ENCODE measurements at places on chromosomes 3 and 15.

DNA sequence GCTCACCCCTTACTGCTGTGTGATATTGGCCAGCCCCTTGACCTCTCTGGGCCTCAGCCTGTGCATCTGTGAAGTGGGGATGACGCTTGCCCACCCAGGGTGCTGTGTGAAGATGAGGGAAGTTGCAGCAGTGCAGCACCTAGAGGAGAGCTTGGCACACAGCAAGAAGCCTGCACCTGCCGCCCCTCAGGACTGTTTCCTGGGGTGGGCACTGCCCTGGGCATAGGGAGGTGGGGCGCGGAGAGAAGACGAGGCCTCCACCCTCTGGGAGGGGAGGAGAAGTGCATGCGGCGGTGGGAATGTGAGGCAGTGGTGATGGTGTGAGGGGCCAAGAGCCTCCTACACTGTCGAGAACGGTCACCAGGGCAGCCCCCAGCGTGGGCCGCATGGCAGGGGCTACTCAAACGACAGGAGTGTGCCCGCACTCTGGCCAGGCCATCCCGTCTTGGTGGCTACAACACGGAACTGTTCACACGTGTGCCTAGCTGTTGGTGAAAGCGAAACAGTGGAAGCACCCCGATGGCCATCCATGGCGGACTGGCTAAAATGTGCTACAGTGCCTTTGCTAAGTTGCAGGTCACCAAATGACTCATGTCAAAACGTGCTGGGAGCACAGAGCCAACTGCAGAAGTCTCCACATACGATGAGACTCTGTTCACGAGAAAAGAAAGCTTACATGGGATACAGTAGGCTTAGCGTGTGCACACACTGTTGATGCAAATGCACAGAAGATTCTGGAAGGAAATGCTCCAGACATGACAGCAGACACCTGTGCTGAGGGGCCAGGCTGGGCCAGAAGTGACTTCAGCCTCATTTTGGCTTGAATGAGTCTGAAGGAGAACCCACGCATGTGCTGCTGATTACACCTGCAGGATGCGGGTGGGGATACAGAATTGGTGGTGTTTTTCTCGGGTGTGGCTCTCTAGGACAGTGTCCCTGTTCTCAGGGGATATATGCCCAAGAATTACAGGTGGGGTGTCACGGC is 40.4 kb upstream of the IQSEC1 start:
- DNase-seq: no peak

- no peak for DNase-seq
Observed at GRCh38 chr15:82585072-82585471, 44.8 kb upstream of the RPS17 start.

GRCh38 chr3:119236756-119237155 is 3.9 kb downstream of the B4GALT4 start:
- DNase-seq: no peak

DNA sequence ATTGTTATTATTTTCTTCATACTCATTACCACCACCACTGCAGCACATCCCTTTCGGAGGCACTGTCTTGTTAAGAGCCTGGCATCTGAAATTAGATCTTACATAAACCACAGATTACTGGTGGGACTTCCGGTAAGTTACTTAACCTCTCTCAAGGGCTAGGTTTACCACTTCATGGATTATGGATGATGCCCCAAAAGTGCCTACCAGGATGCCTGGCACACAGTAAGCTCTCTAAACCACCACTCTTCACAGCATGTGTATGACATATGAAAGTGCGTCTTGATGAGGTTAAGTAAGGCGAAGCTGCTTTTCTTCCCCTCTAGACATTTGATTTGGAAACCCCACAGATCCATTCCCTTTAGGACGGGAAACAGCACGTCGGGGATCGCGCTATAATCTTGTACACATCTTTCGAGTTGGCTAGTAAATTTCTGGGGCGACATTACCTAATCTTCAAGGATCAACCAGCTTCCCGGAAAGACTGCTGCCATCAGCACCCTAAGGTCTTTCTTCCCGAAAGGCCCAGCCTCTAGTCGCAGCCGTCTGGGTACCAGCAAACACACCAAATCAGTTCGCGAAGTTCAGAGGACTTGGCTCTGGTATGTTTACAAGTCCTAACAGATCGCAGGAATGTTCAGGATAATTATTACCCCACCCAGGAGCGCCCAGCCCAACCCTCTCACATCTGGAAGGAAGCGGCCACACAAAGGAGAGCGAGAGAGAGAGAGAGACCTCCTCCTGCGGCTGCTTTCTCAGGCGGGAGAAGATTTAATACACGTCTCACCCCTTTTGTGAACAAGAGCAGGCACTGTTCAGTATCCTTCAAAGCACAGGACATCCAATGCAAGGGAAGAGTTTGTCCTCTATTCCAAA is 155.1 kb upstream of the FRMD4B start:
- DNase-seq: peak; percentile 24

GRCh38 chr15:69304182-69304545 is 5.5 kb downstream of the PAQR5 start:
- no peak for DNase-seq

- no peak for DNase-seq
Observed at GRCh38 chr15:39833515-39833981, 50.9 kb upstream of the FSIP1 start.

- no peak for DNase-seq
Observed at GRCh38 chr3:127711021-127711695, 38.4 kb downstream of the ABTB1 start.

DNA sequence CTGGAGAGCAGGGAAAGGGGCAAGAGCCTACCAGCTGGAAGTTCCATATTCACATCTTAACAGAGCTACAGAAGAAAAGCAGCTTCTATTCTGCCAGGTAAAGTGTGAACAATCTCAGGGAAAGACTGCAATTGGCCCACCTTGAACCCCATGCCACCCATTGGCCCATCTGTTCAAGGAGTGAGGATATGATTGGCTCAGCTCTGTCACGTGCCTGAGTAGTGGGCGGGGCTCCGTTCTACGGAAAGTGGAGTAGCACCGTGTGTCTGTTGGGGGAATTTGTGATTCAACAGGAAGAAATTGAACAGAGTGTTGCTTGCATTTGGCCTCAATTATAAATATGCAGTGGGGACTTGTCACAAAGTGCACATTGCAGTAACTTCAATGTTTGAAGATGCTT is 81.8 kb downstream of the MINAR1 start:
- DNase-seq: no peak

DNA sequence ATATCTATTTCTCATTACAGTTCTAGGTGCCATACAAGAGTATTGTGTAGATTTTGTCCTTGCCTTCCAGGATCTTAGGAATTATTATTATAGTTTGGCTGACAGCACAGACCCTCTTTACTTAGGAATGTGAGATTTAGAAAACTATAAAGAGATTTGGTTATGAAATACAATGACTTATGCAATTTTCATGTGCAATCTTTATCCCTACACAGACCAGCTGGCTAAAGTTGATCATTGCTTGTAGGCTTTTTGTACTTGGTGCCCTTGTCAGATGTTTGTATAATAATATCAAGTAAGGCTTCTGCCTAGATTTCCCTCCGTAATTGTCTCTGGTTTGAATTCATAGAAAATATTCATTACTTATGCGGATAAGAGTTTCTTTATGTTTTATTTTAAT is 174.5 kb upstream of the GAP43 start:
- no peak for DNase-seq

DNA sequence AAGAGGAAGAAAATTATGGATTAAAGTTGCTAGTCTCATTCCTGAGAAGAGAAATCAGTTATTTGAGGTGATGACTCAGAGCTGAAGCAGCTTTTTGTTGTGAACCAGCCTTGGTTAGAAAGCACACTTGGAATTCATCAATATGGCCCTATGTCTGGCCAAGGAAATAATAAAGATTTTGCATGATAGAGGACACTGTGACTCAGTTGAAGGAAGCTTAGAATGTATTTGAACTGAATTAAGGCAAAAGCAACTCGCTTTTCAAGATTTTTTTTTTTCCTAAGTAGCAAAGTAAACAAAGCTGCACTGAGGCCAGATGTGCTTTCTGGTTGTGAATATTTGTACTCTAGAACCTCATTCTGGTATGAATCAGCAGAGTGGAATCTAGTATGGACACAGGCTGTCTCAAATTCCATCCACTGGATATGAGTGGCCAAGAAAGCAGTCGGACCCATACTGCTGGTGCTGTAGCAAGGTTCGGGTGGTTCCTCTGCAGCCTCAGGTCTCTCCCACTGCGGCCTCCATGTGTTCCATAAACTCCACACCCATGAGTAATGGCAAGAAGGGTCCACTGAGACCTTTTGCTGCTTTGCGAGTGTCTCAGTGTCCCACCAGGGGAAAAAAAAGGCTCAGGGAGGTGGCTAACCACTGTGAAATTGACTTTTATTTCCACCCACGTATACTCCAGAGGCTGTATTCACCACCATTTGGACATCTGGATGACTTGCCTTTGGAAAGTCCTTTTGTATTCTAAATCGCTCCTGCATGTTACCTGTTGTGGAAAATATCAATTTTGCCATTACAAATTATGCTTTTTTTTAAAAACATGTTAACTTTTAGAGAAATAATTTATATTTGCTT is 53.1 kb downstream of the TGFBR2 start:
- no peak for DNase-seq

- no peak for DNase-seq
Observed at GRCh38 chr3:17542591-17542990, 199.8 kb downstream of the TBC1D5 start.

GRCh38 chr15:38362355-38362754 is 91.6 kb upstream of the FAM98B start:
- DNase-seq: no peak
